ENCODE measurements at places on chromosomes 3 and 15.

DNA sequence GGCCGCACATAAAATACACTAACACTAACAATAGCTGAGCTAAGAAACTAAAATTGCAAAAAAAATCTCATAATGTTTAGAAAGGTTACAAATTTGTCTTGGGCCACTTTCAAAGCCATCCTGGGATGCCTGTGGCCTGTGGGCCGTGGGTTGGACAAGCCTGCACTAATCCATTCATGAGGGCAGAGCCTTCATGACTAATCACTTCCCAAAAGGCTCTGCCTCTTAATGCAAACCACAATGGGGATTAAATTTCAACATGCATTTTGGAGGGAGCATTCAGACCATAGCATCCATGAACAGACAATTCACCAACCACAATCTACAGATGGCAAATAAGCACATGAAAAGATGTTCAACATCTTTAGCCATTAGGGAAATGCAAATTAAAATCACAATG lies 128.2 kb downstream of the SUCLG2 start:
- no peak for DNase-seq

DNA sequence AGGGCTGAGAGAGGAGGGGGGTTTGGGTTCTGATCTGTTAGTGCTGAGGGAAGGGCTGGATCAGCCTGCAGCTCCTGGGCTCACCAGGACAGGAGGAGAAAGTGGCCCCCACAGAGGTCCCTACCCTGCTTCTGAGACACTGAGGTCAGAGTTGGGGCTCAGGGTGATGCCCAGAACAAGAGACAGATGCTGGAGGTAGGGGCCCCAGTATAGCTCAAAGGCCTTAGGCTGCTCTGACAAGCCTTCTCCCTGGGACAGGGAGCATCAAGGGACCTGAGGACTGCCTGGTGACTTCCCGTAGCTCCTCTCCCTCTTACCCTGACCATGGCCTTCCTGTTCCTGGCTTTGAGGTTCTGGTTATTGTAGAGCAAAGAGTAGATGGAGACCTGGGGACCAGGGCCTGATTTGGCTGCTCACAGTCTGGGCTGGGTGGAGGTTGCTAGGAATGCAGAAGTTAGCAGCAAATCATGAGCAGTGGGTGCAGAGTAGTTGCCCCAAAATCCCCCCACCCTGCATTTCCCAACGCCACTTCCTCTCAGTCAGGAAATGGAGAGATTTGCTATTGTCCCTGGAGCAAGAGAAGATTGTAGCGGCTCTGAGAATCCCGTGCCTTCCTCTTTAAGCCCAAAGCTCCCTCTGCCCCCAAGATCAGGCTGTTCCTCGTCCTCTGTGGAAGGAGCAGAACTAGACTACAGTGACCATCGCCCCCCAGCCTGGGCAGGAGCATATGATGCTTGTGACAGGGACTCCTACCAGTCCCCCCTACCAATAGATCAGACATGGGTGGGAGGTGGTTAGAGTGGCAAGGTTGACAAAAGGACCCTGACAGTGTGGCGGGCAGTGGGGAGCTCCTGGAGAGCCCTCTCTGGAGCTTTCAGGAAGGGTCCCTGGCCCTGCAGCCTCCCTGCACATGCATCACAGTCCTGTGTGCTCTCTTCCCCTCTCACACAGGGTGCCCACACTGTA lies 47.4 kb upstream of the SEC22A start:
- DNase-seq, result no peak

GRCh38 chr3:121648219-121648958 lies 12.3 kb downstream of the HCLS1 start:
- no peak for DNase-seq

- no peak for DNase-seq
Observed at GRCh38 chr3:133776794-133777438, 28.7 kb upstream of the SRPRB start.

Data from GM18507 (cell line).